ENCODE measurements at places on chromosomes 16 and 17.
A peak's percentile ranks its signal among the peaks of the same experiment; 100 is the strongest.

- no peak for DNase-seq
These were observed 524.1 kb downstream of the GRIN2A start for GRCh38 chr16:9658164-9658563.

GRCh38 chr16:71933913-71934695 lies 38.8 kb downstream of the IST1 start:
- no peak for DNase-seq

DNA sequence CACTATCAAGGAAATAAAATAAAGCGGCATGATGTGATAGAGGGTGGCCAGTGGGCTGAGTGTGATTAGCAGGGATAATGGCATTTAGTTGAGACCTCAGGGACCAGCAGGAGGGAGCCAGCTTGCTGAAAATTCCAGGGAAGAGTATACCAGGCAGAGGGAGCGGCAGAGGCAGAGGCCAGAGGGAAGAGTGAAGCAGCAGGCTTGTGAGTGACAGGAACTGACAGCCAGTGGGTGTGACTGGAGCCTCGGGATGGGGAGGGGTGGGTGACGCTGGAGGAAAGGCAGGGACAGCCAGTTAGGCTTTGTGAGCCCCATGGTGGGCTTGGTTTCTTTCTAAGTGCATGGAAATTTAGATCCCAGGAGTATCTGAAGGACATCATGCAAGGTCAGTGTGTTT lies 209.7 kb upstream of the CACNG3 start:
- DNase-seq = no peak

- no peak for DNase-seq
These were observed 1.3 kb downstream of the GNAO1 start for GRCh38 chr16:56192635-56192945.

GRCh38 chr17:82959242-82959930 lies 119.6 kb upstream of the ZNF750 start:
- DNase-seq = no peak

DNA sequence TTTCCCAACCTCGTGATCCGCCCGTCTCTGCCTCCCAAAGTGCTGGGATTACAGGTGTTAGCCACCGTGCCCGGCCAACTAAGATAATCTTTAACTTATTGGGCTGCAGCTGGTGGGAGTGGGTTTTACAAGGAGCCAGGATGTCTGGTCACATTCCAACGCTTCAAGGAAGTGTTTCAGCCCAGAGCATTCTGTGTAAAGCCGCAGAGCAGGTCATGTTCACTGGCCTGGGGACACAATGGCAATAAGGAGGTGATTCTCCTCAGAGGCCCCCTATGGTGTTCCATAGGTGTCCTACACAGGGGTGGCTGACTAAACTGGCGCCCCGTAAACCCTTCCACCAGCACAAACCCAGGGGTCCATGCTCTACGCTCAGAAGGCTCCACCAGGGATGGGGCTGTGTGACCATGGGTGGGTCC lies 1.2 kb downstream of the QPRT start:
- DNase-seq = no peak

DNA sequence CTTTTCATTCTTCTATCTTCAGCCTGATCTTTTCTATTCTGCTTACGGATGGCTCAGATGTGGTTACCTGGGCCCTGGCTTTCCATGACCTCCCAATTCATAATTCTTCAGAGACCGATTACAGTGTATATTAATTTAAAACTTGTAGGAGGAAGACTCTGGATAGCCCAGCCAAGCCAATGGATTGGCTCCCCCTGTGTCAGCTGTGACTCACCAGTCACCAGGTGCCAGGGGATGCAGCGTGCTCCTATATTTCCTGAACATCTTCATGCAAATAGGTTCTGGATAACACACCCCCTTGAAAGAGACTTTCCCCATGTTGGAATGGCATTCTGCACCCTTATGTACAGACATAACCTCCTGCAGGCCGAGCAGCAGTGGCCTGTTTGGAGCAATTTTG lies 208.3 kb upstream of the WSCD1 start:
- peak; percentile 61 for DNase-seq

GRCh38 chr16:59605706-59606105 lies 871.6 kb upstream of the GOT2 start:
- no peak for DNase-seq

DNA sequence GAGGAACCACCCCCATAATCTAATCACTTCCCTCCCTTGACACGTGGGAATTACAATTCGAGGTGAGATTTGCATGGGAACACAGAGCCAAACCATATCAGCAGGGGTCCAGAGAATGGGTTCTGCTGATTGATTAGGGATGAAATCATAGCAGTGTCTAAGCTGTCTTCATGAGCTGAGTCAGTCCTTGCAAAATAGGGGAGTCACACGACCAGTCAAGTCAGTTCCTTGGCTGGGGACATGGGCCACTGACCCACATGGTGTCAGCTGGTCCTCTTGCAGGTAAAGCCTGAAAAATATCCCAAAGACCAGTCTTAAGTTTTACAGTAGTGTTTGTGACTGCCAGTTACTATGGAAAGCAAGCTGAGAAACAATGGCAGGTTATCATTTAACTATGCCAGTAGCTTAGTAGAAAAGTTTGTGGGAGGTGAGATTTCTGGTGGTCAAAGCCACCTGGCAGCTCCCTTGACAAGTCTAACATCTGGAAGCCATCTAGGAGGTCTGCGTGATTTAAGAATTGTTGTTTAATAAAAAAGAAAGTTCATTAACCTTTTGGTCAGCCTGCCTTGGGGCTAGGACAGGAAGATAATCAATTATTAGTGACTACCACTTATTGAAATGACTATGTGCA lies 15.7 kb upstream of the ATF7IP2 start:
- no peak for DNase-seq

DNA sequence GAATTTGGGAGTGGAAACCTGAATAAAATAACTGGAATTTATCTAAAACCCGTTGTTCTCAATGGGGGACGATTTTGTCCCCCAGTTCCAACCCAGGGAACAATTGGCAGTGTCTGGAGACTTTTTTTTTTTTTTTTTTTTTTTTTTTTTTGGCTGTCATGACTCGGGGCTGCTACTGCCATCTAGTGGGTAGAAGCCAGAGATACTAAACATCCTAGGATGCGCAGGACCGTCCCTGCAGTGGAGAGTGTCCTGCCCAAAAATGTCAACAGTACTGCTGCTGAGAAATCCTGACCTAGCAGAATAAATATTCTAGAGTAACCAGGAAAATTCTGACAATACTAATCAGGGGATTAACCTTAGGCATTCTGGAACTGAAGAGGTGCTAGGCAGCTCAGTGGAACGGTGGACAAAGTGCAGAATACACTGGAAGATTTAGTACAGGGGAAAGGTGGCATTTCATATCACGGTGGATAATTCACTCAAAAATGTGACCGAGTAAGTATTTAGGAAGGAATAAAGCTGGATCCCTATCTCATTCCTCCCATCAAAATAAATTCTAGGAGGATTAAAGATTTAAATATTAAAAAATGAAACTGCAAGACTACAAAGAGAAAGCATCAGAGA lies 107.6 kb downstream of the SPECC1 start:
- DNase-seq = no peak

GRCh38 chr17:82297280-82297713 lies 20.1 kb downstream of the CD7 start:
- DNase-seq = no peak

GRCh38 chr17:4229627-4230541 lies 33.9 kb downstream of the ANKFY1 start:
- DNase-seq = no peak

- no peak for DNase-seq
These were observed 675 bp downstream of the RNF213 start for GRCh38 chr17:80261159-80261894.

- DNase-seq = no peak
These were observed 30.6 kb upstream of the ETV4 start for GRCh38 chr17:43576563-43577229.

GRCh38 chr16:1363501-1364041 lies 11.8 kb downstream of the GNPTG start:
- DNase-seq = no peak

DNA sequence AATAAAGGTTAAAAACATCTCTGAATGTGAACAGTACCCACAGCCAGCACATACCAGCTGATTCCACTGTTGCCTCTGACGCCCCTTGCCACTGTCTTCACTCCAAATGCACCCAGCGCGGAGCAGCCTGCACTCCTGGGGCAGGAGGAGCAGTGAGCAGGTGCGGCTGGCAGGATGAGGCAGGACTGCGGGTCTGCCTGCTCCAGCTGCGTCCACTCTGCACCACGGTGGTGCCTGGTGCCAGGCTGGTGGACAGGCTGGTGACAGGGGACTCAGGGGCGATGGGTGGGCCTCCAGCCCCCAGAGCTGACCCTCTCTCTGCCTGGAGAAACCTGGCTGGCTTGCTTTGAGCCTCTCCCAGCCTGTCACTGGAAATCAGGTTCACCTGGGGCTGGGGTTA lies 9.4 kb downstream of the RAB40B start:
- no peak for DNase-seq

DNA sequence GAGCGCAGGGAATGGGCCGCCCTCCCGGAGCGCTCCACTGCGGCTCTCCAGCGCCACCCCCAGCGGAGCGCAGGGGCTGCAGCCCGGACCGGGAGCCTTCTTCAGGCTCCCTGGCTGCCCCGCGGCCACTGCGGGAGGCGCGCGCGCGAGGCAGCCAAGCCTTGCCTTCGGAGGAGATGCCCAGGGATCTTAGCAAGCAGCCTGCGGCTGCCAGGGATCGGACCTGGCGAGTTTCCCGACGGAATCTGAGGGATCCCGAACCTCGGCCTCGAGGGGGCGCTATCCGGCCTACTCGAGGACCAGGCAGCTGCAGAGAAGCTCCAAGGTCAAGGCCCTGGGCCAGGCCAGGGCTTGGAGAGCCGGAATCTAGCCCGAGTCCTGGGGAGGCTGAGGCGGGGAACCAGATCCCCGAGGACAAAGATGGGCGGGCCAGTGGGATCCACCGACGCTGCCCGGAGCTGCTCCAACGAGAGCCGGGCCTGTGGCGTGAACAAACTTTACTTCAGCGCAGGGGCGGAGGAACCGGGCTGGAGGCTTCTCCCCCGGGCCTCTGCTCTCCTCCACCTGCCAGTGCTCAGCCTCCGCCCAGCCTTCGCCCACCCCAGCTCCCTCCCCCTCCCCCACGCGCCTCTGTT lies at the start of gene IRX6:
TSS of gene IRX6 (plus strand) at position 567 of the 635 bp plus-strand sequence. CDS start 889 bp downstream, outside the sequence.
- no peak for DNase-seq

DNA sequence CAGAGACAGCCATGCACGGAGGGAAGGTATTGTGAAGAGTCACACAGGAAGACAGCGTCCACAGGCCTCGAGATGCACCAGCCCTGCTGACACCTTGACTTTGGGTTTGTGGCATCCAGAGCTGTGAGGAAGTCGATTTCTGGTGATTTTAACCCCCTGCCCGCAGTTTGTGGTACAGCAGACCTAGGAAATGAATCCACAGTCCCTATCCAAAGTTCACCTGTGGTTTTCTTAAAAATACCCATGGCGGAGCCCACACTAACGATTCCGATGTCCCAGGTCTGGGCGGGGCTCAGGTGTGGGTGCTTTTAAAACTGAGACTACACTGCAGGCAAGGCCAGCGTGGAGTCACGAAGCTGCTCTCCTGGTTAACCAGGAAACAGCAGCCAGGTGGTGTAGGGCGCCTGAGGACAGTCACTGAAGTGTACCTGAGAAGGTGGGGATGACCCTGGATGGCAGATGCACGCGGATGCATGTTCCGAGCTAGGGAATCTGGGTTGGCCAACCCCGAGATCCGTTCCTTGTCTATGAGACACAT lies 14.4 kb upstream of the MEAK7 start:
- no peak for DNase-seq

- DNase-seq = no peak
These were observed 176.4 kb upstream of the KCNJ16 start for GRCh38 chr17:69898601-69899000.

- no peak for DNase-seq
These were observed 46.6 kb downstream of the HOXB1 start for GRCh38 chr17:48484256-48484655.

Data from vagina (tissue), 2 donors.